T-helper 1 cell (primary cell): ENCODE measurements at places on chromosomes 3 and 15.

- peak; percentile 20 for DNase-seq
Observed at GRCh38 chr15:90266061-90266431, 574 bp downstream of the NGRN start.

DNA sequence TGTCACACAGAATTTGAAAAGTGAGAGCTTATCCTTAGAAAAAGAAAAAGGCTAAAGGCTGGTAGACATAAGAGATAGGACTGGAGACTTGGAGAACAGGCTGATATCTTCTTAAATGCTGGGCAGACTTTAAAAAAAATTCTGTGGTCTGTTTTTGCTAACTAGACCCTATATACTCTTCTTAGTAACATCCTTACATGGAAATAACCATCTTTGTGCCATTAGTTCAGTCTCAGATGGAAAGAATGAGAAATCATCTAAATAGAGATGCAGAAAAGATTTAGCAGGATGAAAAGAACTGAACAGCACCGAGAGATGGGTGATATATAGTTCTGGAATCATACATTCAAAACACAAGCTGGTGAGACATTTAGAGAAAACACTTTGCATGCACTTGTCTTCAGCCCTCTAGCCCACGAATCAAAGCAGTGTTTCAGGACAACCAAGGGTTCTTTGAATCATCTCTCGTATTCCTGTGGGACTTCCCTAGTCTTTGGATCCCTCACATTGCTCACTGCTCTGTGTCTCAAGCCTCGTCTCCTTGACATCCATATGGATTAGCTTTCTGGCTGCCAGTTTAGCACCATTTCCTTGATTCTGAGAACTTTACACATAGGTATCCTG is 93.0 kb upstream of the LYSMD4 start:
- DNase-seq, result no peak

GRCh38 chr3:34011171-34012101 is 213.0 kb downstream of the PDCD6IP start:
- DNase-seq, result no peak

- no peak for DNase-seq
Observed at GRCh38 chr3:331881-332280, 135.3 kb downstream of the CHL1 start.

- DNase-seq, result no peak
Observed at GRCh38 chr15:48370460-48370859, 39.2 kb downstream of the DUT start.

DNA sequence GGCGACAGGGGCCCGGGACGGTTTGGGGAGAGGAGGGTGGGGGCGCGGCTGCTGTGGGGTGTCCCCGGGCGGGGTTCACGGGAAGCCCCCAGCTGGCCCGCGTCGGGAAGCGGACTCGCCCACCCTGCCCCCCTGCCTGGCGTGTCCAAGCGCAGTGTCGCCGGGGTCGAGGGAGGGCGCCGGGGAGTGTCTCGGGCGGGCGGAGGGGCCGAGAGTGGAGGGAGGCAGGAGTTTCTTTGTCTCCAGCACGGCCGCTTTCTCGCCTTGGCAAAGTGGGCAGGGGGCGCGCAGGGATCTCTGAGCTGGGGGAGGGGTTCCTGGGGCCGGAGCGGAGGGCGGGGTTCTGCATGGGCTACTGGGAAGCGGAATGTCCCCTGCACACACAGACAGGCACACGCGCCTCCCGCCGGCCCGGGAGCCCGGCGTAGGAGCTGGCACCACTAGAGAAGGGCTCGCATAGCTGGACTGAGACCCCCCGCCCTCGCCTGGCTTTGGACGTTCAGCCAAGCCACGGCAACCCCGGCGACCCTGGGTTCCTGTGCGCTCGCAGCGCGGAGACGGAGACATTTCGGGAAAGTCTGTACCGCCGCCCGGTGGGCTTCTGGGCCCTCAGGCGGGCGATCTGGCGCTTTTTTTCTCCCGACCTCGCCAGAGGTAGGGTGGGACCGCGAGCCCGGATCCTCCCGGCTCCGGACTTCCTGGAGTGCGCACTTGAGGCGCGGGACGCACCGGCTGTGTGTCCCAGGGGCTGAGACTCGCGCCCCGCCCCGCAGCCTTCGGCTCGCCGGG is 822 bp downstream of the ST8SIA2 start:
- no peak for DNase-seq

DNA sequence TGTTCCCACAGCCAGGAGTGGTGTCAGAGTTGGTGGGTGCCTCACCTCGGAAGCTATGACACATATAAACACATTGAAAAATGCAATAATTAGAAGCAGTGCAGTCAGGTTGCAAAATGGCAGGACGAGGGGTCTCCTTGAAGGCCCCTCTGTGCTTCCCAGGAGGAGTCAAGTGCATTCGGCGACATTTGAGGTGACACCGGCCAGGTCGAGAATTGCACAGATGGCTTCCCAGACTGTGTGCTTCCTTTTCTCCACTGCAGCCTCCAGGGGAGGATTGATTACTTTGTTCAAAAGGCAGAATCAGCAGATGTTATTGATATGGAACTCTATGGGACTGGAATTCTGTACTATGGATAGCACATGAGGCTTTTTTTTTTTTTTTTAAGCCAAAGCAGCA is 163.2 kb downstream of the MINAR1 start:
- DNase-seq, result no peak

DNA sequence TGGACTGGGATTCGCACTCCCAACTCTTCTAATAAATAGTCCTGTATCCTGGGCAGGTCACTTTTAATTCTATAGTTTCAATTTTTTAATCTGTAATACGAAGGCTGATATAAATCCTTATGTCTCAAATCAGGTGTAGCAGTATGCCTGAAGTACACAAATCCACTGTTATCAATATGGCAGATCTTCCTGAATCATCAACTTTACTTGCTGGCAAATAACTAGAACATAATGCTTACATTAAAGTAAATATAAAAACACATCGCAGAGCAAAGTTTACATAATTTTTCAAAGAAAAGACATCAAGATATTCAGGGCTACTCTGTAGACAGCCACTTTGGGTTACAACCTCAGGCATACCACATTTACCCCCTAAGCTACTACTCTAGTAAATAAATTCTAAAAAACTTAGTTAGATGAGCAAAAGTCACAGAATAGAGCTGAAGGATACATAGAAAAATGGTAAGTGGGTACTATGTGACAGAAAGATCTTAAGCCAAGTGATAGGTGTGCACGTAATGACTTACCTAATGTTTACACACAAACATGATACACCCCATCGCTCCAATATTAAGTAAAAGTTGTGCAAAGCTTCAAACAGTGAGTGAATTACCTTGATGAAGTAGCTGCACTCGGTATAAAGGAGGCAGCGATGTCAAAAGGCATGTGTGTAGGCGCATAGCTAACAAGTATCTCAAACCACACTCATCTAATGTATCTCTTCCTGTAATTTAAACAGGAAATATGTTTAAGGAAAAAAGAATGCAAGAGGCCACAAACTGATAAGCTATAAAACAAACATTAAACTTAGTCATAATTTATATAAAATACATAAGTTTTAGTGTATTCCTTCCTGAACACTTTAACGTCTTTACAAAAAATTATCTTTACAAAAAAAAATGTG is 127.9 kb downstream of the DMXL2 start:
- DNase-seq, result no peak

DNA sequence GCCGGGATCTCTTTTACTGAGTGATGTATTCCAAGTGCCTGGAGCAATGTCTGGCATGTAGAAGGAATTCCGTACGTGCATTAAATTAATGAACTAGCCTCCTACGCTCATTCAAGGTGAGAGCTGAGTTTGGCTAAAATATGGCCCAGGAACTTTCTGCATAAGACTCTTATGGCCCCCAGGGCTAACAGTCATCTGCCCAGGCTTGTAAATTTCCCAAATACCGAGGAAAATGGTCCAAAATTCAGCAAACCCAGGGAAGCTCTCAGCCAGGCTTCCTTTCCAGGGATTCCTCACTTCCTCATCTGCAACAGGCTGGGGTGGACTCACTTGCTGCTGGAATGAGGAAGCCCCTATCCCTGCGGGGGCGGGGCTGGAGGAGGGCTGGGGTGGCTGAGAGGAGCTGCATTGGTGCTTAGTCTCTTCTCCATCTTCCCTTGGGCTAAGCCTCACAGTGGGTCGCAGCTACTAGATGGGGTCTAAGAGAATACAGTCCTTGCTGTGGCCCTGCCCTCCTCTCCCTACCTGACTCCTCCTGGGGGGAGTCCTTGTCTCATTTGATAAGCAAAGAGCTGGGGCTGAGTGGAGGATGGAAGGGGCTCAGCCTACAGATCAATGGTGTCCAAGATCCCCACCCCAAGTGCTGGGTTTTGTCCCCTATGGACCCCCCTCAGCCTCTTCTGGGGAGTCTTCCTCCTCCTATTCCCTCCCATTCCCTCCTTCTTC is 28.5 kb upstream of the APOD start:
- no peak for DNase-seq

- DNase-seq, result no peak
Observed at GRCh38 chr3:170322566-170323269, 34.8 kb upstream of the SKIL start.

DNA sequence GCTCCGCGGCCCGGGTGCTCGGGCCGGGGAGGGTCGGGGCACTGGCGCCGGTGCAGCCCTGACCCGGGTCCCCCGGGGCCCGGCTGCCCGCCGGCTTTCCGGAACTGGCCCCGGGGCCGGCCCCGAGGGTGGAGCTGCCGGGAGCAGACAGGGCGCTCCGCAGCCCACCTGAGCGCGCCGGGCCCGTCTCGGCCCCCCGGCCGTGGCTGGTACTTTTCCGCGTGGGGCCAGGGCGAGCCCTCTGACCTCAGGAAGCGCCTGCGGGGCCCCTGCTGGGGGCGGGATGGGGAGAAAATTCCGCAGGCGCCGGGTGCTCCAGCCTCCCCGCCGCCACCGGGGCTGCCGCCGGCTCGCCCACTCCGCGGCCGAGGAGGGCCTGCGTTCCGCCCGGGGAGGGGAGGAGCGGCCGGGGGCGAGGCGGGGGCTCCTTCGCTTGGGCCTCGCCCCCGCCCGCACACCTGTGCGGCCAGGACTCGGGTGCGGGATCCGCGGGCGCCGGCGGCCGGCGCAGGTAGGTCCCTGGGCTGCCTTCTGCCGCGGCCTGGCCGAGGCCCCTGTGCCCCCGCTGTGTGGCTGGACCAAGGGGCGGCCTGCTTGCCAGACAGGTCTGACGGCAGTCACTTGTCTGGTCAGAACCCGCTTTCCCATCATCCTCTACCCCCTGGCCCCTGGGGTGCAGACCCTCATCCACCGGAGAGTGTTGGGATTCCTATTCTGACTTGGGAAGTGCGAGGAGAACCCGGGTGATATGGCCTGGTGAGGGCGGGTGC is 3.5 kb downstream of the FURIN start:
- DNase-seq, result peak; percentile 35

DNA sequence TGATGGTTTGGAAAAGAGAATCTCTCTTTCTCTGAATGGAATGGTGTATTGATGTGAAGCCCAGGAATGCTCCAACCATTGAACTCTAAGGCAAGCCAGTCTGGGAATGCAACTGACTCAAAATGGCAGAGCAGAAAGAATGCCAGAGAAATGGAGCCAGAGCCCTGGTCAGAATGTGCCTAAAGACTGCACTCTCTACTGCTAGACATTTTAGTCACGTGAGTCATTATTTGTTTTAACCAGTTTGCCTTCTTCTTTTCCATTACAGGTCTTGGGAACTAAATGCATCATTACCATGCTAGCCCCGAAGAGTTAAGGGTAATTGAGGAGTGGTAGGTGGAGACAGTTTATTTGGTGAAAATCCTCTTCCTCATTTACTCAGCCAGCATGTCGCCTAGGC is 67.3 kb upstream of the TRIM42 start:
- no peak for DNase-seq

DNA sequence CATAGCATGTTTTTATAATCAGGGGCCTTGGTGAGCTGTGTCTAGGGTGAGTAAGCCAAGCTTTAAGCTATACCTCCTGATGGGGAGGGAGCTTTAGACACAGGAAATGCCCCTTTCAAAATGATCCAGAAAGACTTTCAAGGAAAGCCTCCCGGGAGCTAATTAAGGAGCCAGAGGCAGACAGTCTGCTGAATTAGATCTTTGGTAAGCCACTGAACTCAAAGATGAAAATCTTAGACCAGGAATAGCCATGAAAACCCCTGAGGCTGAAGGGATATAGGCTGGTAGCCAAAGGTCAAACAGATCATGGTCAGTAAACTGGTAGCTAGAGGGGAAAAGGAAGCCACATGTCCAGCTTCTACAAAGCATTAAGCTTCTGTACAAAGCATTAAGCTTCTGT is 42.7 kb upstream of the GAP43 start:
- DNase-seq, result no peak

DNA sequence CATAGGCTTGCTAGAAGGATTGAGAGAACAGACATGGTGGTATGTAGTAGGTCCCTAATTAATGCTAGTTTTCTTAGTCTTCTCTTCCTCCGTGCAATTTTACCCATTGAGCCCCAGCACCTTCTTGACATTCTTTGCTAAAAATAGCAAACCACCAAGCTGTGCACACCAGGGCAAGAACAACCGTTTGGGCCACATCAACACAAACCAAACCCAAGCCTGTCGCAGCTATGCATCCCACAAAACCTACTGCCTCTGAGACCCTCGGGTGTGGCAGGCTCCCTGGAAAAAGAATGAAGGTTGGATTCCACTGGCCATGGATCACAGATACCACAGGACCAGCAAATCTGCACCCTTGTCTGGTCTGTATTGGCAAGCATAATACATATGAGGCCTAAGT is 27.1 kb downstream of the HEG1 start:
- no peak for DNase-seq

- peak; percentile 3 for DNase-seq
Observed at GRCh38 chr3:63349583-63350573, 71.8 kb downstream of the SYNPR start.

GRCh38 chr3:9340472-9340902 is 22.4 kb upstream of the THUMPD3 start:
- no peak for DNase-seq

DNA sequence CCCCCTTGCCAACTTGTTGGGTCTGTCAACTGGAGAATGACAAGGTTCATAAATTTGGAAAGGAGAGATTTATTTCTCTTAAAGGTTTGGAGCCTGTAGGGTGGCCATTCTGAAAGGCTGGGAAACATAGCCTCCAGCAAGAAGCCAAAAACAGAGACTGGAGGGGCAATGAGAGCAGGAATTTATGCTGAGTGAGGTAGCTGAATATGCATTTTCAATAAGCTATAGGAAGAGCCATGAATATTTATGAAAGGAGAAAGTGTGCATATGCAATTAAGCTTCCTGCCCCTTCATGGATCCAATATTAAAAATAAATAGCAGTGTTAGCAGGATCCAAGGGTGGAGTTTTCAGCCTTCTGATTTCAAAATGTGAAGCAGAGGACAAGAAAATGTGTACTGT is 306.1 kb upstream of the LRRC3B start:
- DNase-seq, result no peak

DNA sequence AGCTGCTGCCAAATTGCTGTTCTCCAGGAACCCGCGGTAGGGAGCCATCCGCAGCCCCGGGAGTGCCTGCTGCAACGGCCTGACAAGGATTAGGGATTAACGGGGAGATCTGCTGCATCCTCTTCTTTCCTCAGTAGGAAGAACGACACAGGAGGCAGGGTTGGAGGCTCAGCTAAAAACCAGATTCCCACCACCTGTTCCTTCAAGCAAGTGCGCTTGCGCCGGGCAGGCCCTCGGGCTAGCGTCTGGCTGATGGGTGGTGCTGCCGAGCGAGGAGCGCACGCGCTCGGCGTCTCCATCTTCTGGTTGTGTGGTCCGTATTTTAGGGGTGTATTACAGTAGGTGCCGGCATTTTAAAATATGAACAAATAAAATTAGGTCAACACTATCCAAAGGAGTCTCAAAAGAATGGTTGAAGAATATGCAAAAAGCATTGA is 25.4 kb upstream of the SLC25A26 start:
- DNase-seq, result no peak
